ENCODE measurements at places on chromosomes 1 and 21. TPM values are rescaled to one million over a fixed set of nuclear protein-coding genes. Genes with fewer than 3 reads are reported as not detected.
A peak's percentile ranks its signal among the peaks of the same experiment; 100 is the strongest.

The COL24A1 gene
- total RNA-seq, result 0.17 TPM

GRCh38 chr21:37001441-37001840, 5.1 kb upstream of the RIPPLY3 start:
- DNase-seq, result no peak

DNA sequence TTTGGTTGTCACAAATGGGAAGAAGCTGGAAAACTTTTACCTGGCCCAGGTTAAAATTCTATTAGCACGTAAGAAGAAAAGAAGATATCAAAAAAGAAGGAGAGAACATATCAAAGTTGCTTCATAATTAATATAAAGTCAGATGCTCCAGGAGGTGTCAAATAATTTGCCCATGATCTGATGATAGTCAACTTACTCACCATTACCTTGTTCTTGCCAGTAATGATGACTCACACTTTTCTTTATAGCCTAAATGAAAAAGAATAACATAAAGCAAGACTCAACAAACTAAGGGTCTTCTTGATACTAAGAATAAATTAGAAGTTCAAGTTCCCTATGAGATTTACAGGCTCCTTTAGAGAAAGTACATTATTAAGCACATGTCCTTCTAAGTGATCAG, 580.4 kb downstream of the TTLL7 start:
- DNase-seq, result no peak

The GUCA2B gene
- total RNA-seq, result not detected

The AKT3 gene
- total RNA-seq, result 18.7 TPM

DNA sequence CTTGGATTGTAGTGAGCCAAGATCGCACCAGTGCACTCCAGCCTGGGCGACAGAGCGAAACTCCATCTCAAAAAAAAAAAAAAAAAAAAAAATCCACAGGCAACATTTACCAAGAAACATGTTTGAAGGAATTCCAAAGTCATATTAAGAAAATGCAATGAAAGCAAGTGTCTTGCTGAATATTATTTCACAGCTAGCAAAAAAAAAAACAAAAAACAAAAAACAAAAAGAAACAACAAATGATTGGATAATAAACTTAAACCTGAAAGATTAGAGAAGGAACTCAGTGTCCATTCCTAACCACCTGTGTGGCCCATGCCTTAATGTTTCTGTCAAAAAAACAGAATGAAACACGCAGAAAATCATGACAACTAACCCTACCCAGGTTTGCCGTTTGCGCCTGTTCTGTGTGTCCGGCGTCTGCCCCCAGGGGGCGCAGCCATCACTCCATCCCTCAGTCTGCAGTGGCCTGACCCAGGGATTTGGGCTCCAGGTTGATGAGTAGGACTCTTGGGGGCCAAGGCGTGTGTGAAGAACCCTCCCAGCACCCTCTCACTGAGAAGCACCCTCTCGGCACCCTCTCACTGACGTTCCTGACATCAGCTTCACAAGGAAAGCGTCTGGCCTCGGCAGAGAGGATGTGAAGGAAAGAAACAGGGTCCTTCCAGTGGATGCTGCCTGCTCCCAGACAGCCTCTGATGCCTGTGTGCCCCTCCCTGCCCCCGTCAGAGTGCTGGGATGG, 19.2 kb upstream of the PTTG1IP start:
- DNase-seq, result peak; percentile 70

DNA sequence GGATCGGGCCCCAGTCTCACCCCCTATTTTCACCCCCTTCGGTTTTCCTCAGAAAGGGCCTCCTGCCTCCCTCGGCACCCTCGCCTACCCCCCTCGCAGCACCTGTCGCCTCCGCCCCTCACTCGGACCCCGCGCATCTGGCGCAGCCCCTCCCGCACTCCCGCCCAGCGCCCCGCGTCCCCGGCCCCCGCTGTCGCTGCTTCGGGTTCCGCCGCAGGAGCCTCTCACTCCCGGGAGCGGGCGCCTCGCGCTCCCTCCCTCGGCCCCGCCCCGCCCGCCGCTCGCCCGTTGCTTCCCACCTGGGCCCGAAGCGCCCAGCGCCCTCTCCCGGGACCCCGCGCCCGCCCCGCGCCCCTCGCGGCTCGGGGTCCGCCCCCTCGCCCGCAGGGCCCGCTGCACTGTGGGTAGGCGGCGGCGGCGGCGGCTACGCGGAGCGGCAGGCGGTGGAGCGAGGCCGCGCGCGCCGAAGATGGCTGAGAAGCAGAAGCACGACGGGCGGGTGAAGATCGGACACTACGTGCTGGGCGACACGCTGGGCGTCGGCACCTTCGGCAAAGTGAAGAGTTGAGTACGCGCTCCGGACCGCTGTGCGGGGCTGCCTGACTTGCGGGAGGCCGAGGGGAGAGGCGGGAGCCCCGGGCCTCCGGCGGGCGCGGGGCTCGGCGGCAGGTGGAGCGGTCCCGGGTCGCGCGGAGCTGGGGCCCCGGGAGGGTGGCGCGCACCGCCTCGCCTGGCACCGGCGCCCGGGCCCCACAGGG, at the start of gene PRKAA2:
PRKAA2 (plus strand) TSS at position 396 of the 758 bp plus-strand sequence; CDS start at position 470, 74 bp downstream.
- DNase-seq, result peak; percentile 52

GRCh38 chr1:158101455-158101854, 79.2 kb upstream of the CD1D start:
- no peak for DNase-seq

GRCh38 chr1:47229031-47229885, 2.8 kb downstream of the TAL1 start:
- DNase-seq, result no peak

DNA sequence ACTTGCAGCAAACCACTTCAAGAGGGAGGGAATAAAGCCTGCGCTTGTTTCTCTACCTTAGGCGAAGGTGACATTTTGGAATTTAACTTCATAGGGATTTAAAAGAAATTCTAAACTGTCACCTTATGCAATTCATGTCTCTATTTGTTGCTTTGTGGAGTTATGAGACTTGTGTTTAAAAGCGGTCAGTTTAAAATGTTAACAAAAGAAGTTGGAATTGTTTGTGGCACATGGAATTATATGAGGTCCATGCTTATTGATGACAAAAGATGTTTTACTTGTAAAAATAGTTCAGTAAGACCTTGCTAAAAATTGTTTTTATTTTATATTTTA, 15.8 kb downstream of the NR5A2 start:
- no peak for DNase-seq

The FALEC gene
- total RNA-seq, result 0.73 TPM

- no peak for DNase-seq
Observed at GRCh38 chr1:170146720-170147263, 1.0 kb downstream of the NTMT2 start.

The ADCY10 gene
- not detected for total RNA-seq

DNA sequence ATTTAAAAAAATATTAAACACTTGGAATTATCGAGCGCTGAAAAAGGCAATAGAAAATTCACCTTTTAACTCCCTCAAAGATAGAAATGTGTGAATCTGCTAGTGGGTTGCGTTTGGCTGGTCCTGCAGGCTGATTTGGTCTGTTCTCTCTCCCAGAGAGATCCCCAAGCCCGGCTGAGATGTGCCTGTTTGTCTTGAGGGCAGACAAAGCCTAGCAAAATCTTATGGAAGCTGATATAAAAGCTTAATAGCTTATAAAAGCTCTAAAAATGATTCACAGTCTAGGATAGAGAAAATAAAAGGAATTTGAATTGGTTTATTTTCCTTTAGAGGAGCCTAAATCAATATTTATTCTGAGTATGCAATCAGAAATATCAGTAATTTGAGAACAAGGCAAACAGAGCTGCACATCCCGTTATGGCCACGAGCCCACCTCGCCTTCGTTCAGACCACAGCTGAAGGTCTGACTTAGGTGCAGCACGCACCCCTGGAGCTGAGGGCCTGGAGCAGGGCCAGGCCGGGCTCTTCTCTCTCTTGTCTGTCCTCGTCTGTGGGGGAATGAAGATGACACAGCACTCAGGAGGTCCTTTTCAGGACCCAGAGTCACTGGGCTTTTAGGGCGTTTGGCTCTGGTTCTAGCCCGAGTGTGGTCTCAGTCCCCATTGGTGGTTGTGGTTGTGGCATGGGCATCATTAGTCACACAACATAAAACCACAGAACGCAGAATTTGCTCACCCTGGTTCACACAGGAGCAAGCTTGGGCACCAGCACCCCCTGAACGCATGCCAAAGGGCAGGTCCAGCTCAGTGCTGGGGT, 18.6 kb downstream of the PDE9A start:
- DNase-seq, result peak; percentile 87

DNA sequence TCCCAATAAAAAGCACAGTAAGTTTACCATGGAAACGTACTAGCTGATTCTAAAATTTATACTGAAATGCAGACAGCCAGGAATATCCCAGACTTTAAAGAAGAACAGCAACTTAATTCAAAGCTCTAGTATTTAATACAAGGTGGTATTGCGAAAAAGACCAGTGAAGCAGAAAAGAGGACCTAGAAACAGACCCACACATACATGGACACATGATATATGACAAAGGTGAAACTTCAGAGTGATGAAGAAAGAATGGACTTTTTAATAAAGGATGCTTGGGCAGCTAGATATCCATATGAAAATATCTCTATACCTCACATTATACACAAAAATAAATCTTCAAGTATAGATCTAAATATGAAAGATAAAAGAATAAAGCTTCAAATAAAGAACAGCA, 62.6 kb downstream of the COP1 start:
- DNase-seq, result no peak

- DNase-seq, result no peak
Observed at GRCh38 chr1:154705544-154705943, 97.6 kb upstream of the ADAR start.

The USH2A gene
- not detected for total RNA-seq

The PAQR6 gene
- 7.2 TPM for total RNA-seq

The NHLH2 gene
- not detected for total RNA-seq

The PROK1 gene
- total RNA-seq, result not detected

GRCh38 chr1:93616996-93617669, 64.5 kb downstream of the BCAR3 start:
- DNase-seq, result no peak

The TRIM58 gene
- 46.9 TPM for total RNA-seq

The RNU1-3 gene
- total RNA-seq, result under 0.01 TPM

- no peak for DNase-seq
Observed at GRCh38 chr1:102732927-102733326, 375.4 kb downstream of the COL11A1 start.

DNA sequence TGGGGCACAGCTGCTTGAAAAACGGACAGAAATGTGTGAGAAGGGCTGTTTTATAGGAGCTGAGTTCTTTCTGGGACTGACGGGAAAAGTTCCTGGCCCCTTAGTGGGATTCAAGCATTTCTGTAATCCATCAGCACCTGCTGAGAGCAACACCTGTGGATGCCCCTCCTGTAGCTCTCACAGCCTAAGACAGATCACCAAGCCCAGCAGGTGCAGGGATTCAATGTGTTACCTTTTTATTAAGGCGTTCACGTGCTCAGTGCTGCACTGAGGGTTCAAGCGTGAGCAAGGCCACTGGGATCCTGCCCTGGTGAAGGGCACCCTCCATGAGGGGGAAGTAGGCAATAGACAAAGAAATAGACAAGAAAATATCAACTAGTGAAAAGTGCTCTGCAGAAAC, 14.9 kb downstream of the OLFML2B start:
- no peak for DNase-seq

The PDE9A gene
- total RNA-seq, result 0.33 TPM

DNA sequence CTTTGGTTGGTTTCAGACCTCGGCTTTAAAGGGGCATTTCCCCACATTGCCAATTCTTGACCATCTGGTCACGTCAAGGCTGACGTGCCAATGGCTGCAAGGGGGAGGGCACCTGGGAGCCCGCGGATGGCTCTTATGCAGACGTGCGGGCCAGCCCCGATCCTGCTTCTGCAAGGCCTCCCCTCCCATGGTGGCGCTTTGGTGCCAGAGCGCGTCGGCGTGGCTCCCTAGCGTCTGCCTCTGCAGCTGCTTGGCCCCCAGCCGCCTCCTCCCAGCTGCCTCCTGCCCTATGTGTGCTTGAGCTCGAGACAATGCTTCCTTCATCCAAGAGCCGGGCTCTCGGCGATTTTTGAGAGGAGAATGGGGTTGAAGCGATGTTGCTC, 29.1 kb downstream of the SKI start:
- no peak for DNase-seq

The DTL gene
- 57.9 TPM for total RNA-seq

The LCE1E gene
- not detected for total RNA-seq

DNA sequence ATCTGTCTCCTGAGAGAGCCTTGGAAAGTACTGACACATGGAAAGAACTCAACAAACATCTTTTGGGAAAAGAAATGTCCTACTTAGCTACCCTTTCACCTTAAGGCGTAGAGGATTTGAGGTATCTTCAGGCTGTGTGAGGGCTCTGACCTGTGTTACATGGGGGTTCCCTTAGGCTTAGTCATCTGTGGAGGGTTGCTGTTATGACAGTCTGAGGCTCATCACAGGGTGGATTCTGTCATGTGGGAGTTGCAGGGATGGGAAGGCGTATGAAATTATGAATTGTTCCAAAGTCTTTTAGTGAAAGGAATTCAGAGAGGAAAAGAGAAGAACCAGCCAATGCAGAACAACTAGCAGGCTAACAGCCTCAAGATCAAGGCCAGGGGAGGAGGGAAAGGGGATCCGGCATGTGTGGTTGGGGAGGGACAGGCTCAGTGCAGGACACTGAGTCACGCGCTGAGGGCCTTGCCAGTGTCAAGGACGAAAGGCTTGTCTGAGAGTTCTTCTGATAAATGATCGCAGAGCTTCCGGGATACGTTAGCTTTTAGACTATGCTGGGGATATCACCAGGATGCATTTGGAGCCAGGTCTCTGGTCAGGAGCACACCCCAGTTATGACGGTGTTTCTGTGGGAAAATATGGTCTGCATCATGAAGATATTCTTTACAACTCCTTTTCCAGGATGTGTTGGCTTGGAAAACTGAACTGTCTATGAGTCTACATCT, 24.6 kb upstream of the PLA2G2C start:
- DNase-seq, result no peak

DNA sequence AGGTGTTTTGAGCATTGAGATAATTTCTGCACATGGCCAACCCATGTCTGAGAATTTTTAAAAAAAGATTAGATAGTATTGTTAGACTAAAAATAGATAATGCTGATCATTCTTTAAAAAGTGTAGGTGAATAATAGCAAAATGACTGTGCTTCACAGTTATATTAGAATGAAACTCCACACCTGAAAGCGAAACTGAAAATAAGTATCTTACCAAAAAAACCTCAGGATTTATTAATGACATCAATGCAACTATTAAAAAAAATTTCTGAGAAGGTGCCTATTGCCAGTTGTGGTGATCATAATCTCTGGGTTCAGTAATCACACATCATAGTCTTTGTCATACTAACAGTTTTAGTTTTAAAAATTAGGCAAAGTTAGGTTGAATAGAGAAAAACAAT, 36.5 kb downstream of the PLA2G4A start:
- DNase-seq, result no peak

GRCh38 chr1:86500714-86501113, 32.0 kb downstream of the CLCA1 start:
- no peak for DNase-seq

The CFAP107 gene
- total RNA-seq, result not detected

DNA sequence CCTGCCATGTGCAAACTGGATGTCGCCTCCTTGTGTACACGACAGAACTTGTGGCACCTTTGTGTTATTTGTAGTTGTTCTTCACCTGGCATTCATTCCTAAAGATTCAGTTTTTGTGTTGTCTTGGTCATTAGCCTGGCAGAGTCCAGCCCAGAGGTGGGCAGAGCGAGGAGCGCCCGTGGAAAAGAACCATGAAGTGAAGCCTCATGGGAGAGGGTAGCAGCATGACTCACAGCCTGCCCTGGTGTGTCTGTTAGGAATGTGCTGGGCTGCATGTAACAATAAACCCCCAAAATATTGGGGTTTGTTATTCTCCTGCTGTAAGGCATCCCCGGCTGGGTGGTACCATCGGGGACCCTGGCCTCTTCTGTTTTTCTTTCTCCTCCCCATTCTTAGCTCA, 124.9 kb upstream of the TMEM51 start:
- DNase-seq, result no peak

The NIPAL3 gene
- 43.7 TPM for total RNA-seq

The SNX7 gene
- 36.5 TPM for total RNA-seq

The ADAMTSL4 gene
- total RNA-seq, result 0.87 TPM

- DNase-seq, result no peak
Observed at GRCh38 chr1:67677408-67677807, 7.6 kb upstream of the GADD45A start.

Measured in PC-3 (cell line).